ENCODE measurements at places on chromosomes 16 and 17.

- DNase-seq, result no peak
Measured at GRCh38 chr16:11499295-11500089, 87.2 kb downstream of the LITAF start.

DNA sequence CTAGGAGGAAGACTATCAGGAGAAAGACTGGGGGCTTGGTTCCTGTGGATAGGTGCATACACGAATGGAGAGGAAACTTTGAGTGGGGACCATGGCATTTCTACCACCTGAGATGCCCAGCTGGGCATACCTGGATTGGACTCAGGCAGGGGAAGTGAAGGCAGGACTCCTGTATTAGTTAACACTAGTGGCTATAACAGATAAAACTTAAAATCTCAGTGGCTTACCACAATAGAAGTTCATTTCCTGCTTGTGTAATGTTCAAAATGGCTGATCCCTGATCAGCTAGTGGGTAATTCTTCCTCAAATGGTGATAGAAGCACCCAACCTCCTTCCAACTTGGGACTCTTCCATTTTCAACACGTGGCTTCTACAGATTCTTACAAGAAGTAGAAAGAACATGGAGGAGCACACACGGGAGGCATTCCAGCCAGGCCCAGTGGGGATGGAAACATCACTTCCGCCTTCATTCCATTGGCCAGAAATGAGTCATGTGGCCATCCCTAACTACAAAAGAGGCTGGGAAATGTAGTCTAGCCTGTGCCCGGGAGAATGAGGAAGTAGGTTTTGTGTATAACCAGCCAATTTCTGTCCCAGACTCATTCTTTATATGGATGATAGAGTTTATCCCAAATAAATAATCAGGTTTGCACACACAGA is 112.1 kb downstream of the UTP18 start:
- DNase-seq, result no peak

- DNase-seq, result no peak
Measured at GRCh38 chr16:879461-879861, 78.9 kb upstream of the GNG13 start.

DNA sequence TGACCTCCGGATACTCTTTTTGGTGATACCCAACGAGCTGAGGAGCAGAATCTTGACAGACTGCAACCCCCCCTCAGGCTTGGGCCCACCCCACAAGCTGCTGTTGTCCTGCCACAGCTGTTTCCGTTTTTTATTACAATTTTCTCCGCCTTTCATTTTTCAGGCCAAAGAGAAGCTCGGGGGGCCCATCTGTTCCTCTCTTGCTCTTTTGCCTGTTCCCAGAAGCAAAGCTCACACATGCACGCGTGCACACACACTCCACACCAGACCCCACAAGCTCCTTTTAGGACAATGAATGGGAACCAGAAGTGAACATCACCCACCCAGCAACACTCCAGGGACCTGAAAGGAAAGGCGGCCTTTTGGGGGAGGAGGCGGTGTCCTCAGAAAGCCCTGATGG is 16.3 kb downstream of the SOX9 start:
- no peak for DNase-seq

DNA sequence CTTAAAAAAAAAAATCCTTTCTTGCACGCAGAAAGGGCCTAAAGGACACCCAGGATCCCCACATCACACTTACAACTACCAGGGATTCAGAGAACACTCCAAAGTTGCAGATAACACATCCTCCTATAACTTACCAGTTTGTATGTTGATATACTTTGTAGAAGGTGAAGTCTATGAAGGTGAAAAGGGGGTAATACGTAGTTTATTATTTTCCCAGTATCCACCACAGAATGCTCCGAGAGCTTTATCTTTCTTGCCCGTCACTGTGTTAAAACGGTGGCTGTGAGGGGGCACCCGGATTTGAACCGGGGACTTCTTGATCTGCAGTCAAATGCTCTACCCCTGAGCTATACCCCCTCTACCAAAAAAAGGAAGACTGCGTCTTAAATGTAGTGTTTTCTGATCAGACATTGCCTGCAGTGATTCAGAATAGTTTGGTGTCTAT is 7.9 kb upstream of the RPL23 start:
- no peak for DNase-seq

- no peak for DNase-seq
Measured at GRCh38 chr16:3760518-3760917, 43.2 kb upstream of the TRAP1 start.

- DNase-seq, result no peak
Measured at GRCh38 chr17:45432405-45433158, at the start of gene ARHGAP27. ARHGAP27 (minus strand) TSS chr17:45432870; CDS start chr17:45430279, 2,591 bp downstream.

GRCh38 chr16:86524029-86524428 is 13.7 kb downstream of the FOXF1 start:
- no peak for DNase-seq

GRCh38 chr16:16001596-16002255 is 52.3 kb downstream of the ABCC1 start:
- DNase-seq, result no peak

- no peak for DNase-seq
Measured at GRCh38 chr17:40558300-40558889, 6.9 kb downstream of the CCR7 start.

GRCh38 chr16:76114681-76115080 is 162.5 kb upstream of the CNTNAP4 start:
- DNase-seq, result no peak

DNA sequence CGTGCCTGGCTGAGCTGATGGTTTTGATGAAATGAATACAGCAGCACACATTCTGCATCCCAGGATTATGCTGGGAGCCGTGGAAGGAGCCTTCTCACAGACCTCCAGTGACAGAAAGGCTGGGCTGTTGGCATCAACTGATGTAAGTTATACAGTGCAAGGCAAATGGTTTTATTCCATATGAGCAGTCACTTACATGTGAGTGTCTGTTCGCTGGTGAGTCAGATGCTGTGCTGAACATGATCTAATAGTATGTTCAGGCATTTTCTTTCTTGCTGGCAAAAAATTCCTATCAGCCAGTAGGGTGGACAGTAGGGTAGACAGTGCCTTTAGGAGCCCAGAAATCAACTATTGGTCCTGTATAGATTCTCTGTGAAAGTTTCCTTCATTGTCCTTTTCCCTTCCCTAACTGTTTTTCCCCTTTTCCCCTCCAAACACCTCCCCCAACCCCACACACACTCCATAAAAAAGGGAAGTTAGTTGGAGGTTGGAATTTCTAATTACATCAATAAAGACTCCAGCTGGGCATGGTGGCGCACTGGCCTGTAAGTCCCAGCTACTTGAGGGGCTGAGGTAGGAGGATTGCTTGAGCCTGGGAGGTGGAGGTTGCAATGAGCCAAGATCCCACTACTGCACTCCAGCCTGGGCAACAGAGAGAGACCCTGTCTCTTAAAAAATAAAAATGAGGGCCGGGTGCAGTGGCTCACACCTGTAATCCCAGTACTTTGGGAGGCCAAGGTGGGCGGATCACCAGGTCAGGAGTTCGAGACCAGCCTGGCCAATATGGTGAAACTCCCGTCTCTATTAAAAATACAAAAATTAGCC is 36.2 kb downstream of the LDHD start:
- DNase-seq, result no peak

GRCh38 chr16:50697881-50698767 is 4.7 kb downstream of the NOD2 start:
- DNase-seq, result peak; percentile 35

GRCh38 chr17:73998653-73999645 is 204.5 kb upstream of the RPL38 start:
- DNase-seq, result peak; percentile 44

DNA sequence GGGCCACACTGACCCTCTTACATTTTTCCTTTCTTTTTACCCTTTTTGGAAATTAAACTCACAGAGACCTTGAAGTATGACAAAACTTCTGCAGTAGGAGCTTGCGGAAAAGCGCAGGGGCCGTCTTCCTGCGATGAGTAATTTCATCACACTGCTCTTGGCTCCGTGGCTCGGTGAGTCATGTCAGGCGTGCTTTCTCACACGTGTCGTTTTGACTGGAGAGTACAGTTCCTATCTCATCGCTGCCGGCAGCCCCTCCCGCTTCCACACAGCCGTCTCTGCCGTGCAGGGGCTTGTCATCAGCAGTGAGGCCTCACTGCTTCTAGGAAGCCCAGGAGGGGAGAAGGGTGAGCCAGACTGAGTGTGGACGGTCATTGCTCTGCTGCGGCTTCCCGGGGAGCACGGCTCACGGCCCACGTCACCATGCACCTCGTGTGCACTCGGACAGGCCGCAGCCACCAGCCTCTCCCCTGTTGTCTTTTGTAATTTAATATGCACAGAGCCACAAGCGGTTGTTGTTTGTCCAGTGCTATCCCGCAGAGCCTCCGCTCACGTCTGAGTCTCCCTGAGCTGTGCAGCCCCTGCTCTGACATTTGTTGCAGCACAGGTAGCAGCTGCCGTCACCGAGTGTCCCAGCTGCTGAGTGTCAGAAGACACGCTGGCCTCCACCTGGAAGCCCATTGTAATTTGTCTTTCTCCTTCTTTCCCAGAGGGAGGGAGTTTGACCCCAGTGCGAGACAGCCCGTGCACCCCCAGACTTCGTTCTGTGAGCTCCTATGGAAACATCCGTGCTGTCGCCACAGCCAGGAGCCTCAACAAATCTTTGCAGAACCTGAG is 99.4 kb upstream of the CHMP6 start:
- DNase-seq, result peak; percentile 89

DNA sequence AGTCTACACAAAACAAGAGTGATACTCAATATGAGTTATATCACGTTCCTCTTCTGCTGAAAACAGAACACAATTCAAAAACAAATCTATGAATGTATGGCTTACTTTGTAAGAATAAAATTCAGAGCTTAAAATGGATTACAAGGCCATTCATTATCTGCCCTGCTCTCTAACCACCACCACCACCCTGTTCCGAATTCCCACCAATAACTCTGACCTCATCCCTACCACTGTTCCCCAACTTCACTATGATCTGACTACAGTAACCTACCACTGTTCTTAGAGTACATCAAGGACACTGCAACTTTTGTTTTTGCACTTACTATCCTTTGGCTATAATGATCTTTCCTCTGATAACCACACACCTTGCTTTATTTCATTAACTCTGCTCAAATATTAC is 21.3 kb downstream of the FBXL20 start:
- DNase-seq, result no peak

- no peak for DNase-seq
Measured at GRCh38 chr16:87583453-87584131, 18.7 kb upstream of the JPH3 start.

DNA sequence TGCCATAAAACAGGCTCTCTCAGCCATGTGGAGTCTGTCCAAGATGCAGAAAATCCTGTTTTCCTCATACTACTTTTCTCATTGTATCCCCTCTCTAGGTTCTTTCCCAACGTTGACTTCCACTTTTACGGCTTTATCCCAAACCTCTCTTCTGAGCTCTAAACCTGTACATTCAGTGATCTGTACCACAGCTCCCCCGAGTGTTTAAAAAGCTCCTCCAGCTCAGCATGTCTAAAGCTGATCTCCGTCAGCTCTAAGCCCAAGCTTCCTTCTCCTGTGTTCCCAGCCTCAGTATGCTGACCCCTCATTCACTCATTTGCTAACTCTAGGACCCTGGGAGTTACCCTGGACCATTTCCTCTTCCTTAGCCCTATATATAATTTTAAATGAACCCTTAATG is 144.6 kb downstream of the DNAH9 start:
- no peak for DNase-seq

DNA sequence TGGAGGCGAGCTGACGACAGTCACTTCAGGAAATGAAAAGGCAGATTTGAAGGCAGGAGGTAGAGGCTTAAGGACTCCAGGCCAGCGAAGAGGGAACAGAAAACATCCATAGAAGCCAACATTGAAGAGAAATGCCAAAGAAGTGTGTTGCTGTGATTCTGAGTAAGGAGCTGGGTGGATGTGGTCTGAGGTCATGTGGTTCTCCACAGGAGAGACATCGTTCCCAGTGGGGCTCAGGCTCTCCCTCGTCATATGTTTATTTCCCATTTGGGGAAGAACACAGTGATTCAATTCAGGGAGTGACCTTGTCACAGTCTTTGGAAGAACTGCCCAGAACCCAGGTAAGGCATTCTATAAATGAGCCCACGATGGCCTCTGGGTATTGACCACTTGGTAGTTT is 6.6 kb upstream of the PMP22 start:
- no peak for DNase-seq

DNA sequence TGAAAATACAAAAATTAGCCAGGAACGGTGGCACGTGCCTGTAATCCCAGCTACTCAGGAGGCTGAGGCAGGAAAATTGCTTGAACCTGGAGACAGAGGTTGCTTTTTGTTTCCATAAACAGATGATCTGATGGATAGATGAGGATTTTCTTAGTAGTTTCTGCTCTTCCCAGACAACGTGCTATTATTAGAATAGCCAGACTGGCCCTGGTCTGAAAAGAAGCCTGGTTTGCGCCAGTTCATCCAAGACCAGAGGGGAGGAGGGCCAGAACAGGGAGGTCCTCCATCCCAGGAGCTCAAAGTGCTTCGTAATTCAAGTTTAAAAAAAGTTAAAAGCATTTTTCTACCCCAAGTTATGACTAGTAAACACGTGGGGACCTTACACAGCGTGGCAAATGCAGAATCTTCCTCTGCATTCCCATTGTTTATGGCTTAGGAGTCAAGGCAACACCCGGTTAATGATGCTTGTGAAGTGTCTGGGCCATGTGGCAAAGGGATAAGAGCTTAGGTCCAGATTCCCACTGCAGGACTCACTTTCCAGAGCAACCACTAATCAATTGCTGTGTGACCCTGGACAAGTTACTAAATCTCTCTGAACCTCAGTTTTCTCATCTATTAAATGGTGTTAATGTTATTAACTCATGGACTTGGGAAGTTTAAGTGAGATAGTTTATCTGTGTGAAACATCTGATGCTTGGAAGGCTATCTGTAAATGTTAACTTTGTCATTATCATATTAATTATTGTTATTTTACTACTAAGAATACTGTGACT is 205.4 kb downstream of the CCDC182 start:
- no peak for DNase-seq

DNA sequence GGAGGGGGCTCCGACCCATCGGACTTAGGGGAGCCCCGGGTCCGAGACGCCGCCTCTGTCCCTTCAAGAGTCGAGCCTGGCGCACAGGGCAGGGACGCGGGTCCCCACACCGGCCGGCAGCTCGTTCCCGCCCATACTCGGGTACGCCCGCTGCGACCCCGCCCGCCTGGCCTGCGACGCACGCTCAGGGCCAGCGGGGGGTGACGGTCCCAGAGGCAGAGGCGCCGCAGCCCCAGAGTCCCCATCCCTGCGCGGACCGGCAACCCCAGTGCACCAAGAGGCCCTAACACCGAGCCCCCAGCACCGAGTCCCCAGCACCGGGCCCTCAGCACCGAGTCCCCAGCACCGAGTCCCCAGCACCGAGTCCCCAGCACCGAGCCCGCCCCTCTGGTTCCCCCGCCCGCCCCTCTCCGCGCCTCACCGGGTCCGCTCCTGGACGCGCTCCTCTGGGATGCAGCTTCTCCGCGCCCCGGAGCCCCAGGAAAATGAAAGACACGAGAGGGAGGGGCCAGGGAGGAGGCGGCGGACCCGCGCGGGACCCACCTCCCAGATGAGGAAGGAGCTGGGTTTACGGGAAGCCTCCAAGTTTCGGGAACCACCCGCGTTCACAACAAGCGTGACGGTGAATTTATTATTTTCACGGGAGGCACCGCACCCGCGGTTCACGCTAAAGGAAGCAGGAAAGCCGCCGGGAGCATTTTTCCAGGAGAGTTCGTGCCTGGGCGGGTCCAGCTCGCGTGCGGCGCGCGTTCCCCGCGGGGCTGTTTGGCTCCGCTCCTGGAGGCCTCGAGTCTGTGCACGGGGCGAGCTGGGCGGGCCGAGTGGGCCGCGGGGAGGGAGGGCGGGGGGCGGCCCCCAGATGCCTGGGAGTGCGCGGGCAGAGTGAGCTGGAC is at the start of gene SECTM1:
Gene SECTM1 (minus strand): TSS at position 488 of the 893 bp plus-strand sequence. CDS start 6,526 bp downstream, outside the sequence.
- DNase-seq, result no peak

Data from activated T-cell treated with anti-CD3 and anti-CD28 coated beads for 24 hours (primary cell).